NCI-H1092 (cell line): ENCODE measurements at places on chromosomes 5 and 9.

- DNase-seq: no peak
Measured at GRCh38 chr9:124139001-124139400, 118.7 kb upstream of the NEK6 start.

DNA sequence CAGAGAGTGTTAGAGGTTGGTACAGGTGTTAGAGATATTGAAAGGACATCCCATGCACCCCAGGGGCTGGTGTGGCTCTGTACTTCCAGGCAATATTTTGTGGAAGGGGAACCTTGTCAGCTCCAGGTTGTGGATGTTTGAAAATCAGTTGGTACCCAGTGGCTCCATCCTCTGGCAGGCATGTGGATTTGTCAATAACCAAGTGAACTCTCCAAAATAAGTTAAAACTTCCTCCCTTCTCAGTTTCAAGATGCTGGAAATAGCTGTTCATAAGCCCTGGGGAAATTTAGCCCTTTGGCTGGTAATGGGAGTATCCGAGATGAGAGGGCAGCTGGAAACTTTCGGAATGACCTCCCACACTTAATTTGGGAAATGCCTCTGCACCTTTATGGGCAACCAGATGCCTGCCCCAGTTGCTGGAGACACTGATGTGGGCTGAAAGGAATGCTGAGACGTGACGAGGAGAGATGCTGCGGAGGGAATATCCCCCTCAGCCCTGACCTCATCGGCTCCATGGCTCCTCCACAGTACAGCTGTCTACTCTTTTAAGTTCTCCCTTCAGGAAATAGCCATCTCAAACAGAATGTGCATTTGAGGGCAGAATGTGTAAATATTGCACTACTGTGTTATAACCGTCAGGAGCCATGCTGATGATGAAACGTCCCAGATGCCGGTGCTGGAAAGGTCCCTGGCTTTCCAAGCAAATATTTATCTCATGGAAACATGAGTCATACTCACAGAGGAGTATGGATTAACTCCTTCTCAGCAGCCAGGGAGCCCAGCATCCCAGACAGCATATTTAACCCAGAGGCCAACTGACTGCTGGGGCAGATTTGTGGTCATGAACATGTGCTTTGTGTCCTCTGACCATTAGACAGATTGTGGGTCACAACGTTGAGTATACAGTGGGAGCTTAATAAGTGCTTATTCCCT lies 29.5 kb downstream of the TGFBI start:
- DNase-seq: no peak

DNA sequence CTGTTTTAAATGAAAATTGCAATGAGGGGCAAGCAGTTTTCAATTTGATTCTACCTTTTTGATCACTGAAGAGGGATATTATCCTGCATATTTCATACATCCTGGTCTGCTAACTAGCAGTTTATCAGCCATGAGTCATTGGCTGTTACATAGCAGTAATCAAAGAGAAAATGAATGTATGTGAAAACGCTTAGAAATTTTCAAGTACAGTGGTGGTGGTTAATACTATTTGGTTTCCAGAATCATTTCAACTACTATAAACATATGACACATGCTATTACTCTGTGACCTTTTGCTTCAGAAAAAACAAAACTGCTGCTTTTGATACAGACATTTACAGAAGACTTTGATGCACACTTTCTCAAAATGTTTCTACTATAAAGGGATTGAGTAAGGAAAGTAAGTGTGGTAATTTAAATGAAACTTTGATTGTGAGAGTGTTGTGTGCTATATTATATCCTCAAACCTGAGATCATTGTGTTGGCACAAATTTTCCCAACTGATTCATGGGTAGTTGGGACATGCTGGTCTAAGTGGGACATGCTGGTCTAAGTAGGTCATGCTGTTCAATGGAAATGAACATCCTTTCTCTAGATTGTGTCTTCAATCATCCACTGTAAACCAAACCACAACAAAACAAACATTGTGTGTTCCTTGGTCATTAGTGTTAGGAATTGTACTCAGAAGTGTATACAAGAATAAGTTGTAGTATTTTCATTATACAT lies 5.1 kb downstream of the RNF14 start:
- no peak for DNase-seq

- no peak for DNase-seq
Measured at GRCh38 chr9:110769667-110770066, 101.1 kb downstream of the MUSK start.

GRCh38 chr5:36985387-36985786 lies 108.8 kb downstream of the NIPBL start:
- DNase-seq: no peak

GRCh38 chr9:102445181-102445747 lies 549.9 kb upstream of the CYLC2 start:
- no peak for DNase-seq

- no peak for DNase-seq
Measured at GRCh38 chr9:134341306-134341705, 15.1 kb downstream of the RXRA start.

DNA sequence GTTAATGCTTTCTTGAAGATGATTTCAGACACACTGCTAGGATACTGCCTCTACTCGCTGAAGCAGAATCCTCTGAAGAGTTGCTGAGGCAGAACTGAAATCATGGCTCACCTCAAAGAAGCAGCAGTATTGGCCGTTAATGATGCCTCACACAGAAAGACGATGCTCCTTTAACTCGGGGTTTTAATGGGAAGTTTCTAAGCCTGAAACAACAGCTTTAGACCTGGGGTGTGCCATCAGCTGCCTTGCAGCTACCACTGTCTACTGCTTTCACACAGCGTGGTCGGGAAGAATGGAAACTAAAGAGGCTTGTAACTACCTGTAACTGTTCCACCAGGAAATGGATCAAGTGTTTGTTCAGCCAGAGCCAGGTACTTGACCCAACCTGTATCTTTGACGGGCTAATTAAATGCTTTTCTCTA lies at the start of gene CTXN3:
CTXN3 (plus strand) TSS at position 65 of the 422 bp plus-strand sequence. CDS start 8,440 bp downstream, outside the sequence.
- peak; percentile 55 for DNase-seq

GRCh38 chr5:149060325-149060724 lies 2.5 kb downstream of the SH3TC2 start:
- no peak for DNase-seq

- DNase-seq: peak; percentile 21
Measured at GRCh38 chr9:70413464-70413798, 1.0 kb downstream of the KLF9 start.

DNA sequence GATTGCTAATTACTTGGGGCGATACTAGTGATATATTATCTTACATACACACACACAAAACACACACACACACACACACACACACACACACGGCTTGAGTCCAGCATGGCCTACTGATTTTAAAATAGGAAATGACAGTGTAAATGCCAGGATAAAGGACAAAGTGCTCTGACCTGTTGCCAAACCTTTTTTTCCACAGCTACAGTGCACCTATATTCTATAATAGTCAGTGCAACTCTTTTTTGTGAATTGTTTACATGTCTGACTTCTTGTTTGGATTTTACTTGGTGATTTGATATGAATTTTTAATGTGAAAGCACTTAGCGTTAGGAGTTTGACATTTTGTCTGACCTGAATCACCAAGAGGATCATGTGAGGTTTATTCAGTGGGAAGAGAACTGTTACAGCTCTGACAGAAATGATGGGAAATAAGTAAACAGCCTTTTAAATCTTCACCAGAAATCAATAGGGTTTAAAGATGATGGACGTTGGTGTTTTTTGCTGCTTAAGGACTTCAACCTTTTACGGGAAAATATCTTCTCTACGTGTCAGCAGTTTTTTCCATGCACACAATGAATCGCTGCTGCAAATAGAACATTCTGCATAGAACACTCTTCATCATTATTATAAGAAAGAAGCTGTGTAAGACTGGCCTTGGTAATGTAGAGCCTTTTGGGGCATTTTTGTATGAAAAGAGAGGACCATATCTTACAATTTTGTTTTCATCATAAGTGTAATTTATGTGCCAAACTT lies 218.5 kb downstream of the RANBP17 start:
- no peak for DNase-seq

GRCh38 chr5:67957374-67957773 lies 258.2 kb upstream of the PIK3R1 start:
- DNase-seq: no peak

GRCh38 chr9:130746434-130747212 lies 53.0 kb downstream of the EXOSC2 start:
- DNase-seq: no peak

DNA sequence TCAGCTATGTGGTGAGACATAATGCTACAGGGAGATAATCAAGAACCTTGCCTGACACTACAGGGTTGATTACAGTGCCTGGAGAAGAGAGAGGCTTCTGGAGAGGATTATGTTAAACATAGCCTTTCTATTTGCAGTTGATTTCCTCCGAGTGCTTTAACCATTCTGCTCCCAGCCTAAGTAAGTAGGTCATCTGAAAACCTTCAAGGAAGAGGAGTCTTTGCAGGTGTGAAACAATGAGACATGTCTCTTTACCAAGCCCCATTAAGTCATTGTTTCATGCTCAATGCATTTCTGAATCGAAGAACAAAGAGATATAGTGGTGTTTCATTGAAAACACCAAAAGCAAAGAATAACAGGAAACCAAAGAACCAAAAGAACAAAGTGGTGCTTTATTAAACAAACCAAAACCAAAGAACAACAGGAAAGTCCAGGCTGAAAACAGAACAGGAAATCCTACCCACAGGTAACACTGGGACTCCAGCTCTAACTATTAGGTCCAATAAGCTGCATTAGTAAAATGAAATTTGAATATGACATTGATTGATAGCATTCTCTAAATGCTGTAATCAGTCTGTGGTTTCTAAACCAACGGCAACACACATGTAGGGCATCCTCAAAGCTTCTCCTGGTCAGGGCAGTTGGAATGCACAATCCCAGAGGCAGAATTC lies 113.3 kb upstream of the SPATA31D4 start:
- DNase-seq: no peak

GRCh38 chr5:95080030-95080429 lies 204.9 kb downstream of the MCTP1 start:
- no peak for DNase-seq

DNA sequence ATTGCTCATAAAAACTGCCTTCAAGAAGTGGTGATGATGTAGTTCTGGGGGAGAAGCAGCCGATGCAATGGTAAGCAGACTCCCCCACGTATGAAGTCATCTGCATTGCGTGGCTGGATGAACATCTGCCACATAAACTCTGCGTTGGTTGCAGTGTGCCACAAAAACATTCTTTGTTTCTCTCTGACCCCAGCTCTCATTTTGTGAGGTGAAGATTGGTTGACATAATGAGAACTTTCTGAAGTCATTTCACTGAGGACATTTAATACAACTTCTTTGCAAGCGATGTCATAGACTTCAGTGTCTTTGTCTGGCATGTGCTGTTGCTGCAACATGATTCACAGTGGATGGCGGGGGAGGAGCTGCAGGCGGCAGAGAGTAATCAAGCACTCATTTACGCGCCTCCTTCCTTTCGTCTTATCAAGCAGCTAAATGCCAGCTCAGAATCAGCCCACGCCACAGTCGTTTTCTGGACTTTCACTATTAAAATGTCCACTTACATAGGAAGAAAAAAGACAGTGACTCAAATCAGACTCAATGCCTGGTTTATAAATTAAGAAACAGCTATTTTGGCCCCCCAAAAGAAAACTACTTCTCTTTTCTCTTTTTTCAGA lies 91.5 kb upstream of the NFIL3 start:
- no peak for DNase-seq

GRCh38 chr9:126475933-126476555 lies 137.7 kb upstream of the LMX1B start:
- DNase-seq: no peak

DNA sequence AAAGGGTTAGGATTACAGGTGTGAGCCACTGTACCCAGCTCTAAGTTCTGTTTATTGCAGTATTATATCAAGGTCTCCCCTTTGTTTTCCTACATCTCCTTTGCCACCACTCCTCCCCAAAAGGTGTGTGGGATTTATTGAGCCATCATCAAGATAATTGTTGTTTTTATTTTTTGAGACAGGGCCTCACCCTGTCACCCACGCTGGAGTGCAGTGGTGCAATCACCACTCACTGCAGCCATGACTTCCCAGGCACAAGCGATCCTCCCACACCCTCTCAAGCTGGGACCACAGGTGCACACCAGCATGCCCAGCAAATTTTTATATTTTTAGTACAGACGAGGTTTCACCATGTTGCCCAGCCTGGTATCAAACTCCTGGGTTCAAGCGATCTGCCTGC lies 24.6 kb downstream of the SLC31A1 start:
- no peak for DNase-seq

DNA sequence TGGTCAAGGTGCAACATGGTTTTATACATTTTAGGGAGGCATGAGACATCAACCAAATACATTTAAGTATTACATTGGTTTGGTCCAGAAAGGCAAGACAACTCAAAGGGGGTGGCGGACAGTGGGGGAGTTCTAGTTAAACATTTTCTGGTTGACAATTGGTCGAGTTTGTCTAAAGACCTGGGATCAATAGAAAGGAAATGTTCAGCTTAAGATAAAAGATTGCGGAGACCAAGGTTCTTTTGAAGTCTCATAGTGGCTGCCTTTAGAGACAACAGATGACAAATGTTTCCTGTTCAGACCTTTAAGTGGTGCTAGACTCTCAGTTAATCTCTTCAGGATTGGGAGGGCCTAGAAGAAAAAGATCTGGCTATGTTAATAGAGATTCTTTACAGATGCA lies 47.7 kb upstream of the TTC39B start:
- no peak for DNase-seq

GRCh38 chr9:113516840-113517577 lies 53.5 kb downstream of the RGS3 start:
- DNase-seq: no peak

- no peak for DNase-seq
Measured at GRCh38 chr9:125549039-125549438, 158.0 kb downstream of the MAPKAP1 start.

DNA sequence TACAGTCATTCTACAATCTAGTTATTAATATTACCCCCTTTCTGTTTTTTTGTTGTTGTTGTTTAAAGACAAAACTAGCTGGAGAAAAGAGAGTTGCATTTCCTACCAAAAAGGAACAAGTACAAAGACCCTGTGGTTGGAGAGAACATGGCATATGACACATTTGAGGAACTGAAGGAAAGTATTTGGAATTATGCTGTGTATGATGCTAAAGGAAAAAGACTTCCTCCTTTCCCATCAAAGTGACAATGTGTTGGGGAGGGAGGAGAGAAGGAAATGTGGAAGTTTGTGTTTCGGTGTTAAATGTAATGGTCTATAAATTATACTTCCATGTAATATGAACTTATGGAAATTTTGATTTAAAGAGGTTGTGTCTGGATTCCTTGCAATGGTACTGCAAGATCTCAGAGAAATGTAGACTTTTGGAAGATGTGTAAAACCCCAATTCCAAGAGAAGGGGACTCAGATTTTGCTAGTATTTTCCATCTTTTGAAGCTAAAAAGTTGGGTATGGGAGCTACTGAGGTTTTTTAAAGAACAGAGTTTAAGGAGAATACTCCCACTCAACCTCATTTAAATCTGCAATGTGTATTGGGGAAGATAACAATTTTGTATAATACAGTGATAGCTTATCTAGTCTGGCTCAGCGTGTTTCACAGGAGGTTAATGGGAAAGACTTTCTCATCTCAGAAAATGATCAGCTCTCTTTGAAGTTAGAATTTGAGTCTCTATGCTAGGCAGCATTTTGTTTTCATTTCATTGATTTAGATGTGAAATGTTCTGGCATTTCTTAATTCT lies 15.4 kb upstream of the TNFSF8 start:
- DNase-seq: no peak
